ENCODE measurements at places on chromosomes 4 and X.
A peak's percentile ranks its signal among the peaks of the same experiment; 100 is the strongest.

GRCh38 chr4:3401436-3402171 is 40.2 kb upstream of the HGFAC start:
- DNase-seq = no peak

- no peak for DNase-seq
Measured at GRCh38 chr4:73734530-73735001, 5.8 kb upstream of the CXCL8 start.

DNA sequence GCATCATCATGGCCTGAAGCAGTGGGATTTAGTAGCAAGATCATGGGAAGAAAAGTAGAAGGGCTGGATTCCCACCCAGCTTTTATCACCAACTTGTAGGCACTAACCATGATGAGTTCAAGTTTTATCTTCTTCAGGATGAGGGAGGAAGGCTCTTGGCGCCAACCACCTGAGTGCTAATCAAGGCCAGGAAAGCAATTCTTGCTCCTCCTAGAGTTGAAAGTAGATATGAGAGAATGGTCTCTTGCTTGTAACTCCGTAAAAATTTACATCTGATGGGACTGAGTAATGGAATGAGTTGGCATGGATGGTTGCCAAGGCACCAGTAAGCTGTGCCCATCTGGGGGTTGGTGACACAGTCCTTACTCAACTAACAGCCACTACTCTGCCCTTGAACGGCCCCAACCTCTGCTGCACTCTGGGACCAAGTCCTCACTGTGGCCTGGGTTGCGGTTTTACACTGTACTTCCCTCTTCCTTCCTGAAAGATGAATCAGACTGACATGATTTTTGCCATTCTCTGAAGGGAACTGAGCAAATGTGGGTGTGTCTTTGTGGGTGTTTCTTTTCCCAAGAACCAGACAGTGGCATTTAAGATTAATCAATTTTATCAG is 39.4 kb upstream of the NDP start:
- peak; percentile 32 for DNase-seq

GRCh38 chr4:26076000-26076587 is 162.1 kb downstream of the SMIM20 start:
- DNase-seq = no peak

DNA sequence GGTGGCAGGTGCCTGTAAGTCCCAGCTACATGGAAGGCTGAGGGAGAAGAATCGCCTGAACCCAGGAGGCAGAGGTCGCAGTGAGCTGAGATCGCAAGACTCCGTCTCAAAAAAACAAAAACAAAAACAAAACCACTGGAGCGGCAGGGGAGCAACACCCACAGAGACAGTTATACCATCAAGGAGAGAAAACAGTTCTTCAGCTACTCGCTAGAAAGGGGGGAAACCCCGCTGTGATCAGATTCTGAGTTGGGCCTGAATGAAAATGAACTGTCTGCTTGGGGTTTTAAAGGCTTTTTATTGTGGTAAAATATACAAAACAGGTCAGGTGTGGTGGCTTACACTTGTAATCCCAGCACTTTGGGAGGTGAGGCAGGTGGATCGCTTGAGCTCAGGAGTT is 16.8 kb upstream of the IRAK1 start:
- no peak for DNase-seq

GRCh38 chr4:123291329-123291728 is 105.3 kb upstream of the SPRY1 start:
- no peak for DNase-seq

GRCh38 chrX:123562342-123563146 is 170.3 kb downstream of the THOC2 start:
- no peak for DNase-seq
